Left renal pelvis (tissue), 4 donors: ENCODE measurements at places on chromosomes 7 and 10.

GRCh38 chr10:78777466-78777865 lies 291.3 kb upstream of the ZMIZ1 start:
- no peak for DNase-seq

GRCh38 chr10:15931376-15931775 lies 71.1 kb upstream of the MINDY3 start:
- no peak for DNase-seq

DNA sequence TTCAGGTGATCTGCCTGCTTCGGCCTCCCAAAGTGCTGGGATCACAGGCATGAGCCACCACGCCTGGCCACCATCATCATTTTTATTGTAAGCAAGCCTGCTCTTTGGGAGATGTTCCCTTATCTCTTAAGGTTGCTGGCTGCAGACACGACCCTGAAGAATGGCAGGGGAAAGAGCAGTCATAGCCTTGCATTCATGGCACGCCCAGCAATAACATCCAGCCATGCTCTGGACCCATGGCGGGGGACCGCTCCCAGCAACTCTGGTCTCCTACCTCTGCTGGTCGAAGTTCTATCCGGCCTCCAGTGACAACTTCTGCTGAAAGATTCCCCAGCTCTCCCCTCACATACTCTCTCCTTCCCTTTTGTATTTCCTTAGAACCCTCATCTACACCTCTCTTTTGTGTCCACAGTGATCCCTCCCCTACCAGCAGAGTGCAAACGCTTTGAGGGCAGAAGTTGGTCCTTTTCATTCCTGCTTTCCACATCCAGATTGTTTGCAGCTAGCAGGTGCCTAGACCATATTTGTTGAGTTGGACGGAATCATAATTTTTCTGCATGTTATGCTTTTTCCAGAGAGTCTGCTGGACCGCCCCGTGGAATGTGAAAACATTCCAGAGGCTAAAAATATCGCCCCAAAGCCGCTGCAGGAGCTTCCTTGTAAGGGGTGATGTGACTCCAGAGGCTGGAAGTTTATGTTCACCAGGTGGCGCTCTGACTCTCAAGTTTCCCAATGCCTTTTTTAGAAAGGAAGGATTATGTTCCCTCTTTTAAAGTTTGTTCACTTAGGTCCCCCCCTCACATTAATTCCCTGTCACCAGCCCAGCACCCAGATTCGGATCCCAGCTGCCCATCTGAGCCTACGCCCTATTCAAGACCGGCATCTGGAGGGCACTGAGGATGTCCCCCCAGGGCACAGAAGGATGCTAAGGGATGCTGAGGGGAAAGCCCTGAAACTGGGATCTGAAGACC lies 4.3 kb upstream of the MARVELD1 start:
- no peak for DNase-seq

GRCh38 chr10:124032971-124033886 lies 60.2 kb downstream of the CHST15 start:
- peak; percentile 64 for DNase-seq

DNA sequence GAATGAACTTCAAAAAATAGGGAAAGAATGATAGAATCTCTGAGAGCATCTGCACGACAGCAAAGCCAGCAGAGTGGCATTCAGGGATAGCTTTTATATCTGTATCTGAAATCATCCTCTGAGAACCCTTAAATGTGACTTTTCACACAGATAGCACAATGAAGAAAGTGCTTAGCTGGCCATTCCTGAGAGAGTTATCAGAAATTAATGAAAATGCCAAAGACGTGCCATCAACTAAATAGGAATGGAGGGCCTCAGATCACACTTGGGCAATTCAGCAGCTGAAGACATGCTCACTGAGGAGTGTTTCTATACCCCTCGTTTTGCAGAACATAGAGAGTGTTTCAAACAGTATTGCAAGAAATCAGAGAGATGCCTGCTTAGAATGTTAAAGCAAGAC lies 51.6 kb downstream of the AKR1B1 start:
- no peak for DNase-seq

GRCh38 chr10:122236690-122237306 lies 34.3 kb upstream of the BTBD16 start:
- no peak for DNase-seq

- DNase-seq: no peak
These were observed 95.8 kb downstream of the HIP1 start for GRCh38 chr7:75642810-75643486.

GRCh38 chr7:78769481-78770101 lies 683.9 kb downstream of the MAGI2 start:
- no peak for DNase-seq

DNA sequence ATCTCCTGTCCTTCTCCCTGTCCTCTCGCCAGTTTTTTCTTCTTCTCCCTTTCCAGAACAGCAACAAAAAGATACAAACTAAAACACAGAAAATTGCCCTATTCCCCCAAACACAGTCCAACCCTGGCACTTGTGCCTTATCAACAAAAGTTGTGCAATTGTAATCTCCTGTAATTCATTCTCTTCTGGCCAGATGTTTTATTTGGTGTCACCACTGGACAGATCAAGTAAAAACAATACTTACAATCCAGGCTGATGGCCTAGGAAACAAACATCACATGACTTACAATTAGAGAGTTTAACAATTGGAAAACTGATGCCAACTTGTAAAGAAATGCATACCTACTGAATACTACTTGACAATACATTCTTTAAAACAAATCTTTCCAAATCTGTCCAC lies 231.6 kb downstream of the ETV1 start:
- DNase-seq: no peak

- DNase-seq: no peak
These were observed 73.2 kb downstream of the INHBA start for GRCh38 chr7:41629711-41630111.

GRCh38 chr7:133022661-133023060 lies 59.2 kb downstream of the CHCHD3 start:
- DNase-seq: no peak

GRCh38 chr10:101066146-101066895 lies 4.5 kb downstream of the KAZALD1 start:
- DNase-seq: no peak

DNA sequence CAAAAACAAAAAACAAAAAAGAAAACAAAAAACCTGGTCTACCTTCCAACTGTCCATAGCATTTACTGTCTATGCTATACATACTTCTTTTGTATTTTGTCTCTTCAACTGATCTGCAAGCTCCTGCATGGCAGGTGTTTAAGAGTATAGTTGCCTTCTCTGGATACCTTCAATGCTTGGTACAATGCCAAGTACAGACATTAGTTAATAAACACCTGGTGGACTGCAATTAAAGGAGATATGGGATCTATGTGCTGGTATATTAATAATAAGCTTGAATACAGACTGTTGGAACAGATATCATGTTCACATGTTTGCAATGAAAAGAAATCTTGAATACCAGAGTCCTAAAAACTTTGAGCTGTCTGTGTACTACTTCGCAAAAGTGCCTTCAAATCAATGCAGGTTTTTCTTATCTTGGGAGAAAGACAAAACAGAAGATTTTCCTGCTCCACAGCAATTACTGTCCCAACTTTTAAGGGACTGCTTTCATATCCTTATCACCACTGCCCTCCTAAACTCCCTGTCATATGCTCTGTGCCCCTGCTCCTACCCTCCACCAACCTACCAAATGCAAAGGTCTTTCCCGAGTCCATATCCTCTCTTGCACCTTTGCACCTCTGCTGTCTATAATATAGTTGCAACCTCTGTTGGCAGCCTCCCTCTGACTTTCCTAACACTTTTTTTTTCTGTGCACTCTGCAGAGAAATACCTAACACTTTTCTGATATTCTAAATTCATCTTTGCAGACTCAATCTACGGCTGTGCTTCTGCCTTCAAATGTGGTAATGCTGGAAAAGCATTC lies 85.1 kb downstream of the DNMBP start:
- no peak for DNase-seq

GRCh38 chr10:43925793-43926192 lies 277.1 kb upstream of the ZNF32 start:
- no peak for DNase-seq

DNA sequence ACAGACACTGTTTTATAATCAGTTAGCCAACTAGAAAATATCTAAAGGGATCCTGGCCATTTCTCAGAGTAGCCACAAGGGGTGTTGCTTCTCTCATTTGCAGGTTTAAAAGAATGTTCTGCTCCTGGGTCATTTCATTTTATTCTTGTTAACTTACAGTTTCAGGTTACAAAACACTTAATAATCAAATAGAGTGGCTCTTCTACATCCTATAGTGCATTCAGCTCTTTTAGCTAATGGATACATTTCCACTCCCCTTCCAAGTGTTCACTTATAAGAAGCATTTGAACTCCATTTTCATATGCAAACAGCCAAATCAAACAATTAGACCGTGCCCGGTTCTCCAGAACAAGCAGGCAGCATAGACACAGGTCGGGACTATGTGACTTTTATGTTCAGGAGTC lies 117.5 kb downstream of the TRIL start:
- DNase-seq: no peak

DNA sequence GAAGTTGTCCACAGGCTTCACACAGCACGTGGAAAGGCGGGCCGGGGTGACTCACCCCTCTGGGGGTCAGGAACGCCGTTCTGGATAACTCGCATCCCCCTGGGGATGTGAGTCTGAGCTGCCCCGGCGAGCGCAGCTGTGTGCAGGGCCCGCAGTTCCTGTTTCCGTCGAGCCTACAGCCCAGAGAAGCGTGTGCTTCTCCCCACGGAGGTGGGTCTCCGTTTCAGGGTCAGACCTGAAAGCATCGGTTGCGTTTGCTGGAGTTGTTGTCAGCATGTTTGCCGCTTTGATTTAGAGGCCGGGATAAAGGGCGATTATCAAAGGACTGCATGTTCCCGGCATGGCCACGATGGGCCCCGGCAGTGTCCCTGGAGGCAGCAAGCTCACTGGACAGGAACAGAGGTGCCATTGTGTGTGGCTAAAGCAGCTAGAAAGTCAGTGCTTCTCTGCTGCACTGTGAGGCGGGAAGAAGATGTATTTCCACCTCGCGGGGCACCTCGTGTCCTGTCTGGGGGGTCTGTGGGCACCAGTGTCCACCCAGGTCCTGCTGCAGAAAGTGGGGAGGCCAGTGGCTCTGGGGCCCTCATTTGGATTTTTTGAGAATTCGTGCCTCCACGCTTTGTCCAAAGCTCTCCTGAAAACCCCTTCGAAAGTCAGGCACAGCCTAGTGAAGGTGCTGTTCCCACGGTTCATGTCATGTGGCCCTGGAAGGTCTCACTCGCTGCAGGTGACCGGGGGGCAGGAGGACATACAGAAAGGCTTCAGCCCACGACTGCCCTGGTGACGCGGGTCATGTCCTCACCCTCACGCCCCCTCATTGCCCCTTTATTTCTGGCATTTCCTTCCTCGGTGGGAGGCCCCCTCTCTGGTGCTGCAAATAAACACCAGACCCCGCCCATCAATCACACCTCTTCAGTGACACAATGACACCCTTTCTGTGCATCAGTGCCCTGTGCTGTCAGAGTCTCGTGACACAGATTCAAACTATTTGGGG lies 27.4 kb upstream of the GDI2 start:
- no peak for DNase-seq
